ENCODE measurements at places on chromosomes 2 and 18.

DNA sequence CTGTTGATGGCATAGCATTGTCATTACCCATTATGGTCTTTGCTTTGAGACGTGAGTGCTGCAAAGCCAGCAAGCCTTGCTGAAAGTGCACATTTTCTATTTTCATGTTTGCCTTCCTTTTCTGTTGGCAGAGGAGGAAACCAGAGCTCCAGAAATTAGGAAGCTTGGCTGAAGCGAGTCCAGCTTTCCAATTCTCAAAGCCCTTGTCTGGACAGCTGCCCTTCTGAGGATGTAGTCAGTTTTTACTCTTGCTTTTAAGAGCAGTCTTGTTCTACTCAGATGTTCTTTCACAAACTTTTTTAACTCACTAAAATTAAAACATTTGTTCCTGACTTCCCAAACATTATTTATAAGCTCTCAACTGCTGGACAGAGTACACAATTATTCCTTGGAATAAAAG lies 93.8 kb downstream of the ICOS start:
- DNase-seq = no peak

- DNase-seq = no peak
Measured at GRCh38 chr2:81007104-81007503, 702.6 kb upstream of the LRRTM1 start.

- no peak for DNase-seq
Measured at GRCh38 chr2:240806006-240806405, 14.0 kb downstream of the KIF1A start.

DNA sequence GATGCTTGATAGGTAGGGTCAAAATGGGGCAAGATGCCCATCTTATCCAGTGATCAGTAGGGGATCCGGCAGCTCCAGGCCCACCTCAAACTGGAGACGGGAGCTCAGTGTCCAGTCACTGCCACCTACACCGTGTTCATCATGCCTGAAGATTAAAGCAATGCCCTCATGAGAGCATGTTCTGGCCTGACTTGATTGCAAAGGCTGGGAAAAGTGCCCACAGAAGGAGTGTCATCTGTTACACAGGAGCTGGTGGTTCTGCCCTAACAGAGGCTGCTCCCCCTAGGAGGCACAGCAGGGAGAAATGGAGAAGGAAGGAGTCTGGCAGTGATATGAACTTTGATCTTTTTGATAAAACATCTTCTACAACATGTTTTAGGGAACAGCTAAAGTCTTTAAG lies 92.3 kb downstream of the CCBE1 start:
- DNase-seq = no peak

DNA sequence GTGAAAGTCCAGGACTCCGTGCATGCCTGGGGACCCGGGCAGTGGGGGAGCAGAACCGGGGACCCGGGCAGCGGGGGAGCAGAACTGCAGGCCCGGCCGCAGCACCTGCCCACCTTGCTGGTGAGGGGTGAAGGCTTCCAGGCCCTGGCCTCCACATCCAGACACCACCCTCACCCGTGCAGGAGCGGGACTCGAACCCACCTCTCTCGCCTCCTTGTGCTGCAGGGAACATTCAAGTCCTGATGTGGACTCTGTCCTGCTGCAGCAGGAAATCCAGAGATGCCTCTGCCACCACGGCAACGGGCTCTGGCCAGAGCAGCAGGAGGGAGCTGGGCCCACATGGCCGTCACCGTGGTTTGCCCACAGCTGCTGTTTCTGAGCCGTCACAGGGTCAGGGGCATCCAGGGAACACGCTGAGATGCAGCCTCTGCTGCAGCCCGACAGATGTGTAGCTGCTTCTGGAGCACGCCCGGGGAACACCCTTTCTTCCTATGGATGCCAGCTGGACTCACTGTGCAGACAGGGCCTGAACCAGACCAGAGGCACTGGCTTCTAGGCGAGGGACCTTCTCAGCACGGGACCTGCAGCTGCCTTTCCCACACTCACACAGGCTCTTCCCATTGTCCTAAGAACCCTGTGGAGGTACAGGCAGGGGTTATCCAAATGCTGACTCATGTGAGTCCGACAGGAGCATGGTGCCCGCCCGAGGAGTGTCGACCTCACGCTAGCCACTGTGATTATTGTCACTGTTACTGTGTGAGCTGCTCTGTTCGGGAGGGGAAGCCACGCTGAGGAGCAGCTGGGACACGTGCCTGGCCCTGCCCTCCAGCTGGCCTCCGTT lies 89.2 kb upstream of the CTDP1 start:
- no peak for DNase-seq

GRCh38 chr2:84705858-84706257 lies 175.0 kb downstream of the TRABD2A start:
- DNase-seq = no peak

- no peak for DNase-seq
Measured at GRCh38 chr18:11224153-11224552, 74.8 kb upstream of the PIEZO2 start.

DNA sequence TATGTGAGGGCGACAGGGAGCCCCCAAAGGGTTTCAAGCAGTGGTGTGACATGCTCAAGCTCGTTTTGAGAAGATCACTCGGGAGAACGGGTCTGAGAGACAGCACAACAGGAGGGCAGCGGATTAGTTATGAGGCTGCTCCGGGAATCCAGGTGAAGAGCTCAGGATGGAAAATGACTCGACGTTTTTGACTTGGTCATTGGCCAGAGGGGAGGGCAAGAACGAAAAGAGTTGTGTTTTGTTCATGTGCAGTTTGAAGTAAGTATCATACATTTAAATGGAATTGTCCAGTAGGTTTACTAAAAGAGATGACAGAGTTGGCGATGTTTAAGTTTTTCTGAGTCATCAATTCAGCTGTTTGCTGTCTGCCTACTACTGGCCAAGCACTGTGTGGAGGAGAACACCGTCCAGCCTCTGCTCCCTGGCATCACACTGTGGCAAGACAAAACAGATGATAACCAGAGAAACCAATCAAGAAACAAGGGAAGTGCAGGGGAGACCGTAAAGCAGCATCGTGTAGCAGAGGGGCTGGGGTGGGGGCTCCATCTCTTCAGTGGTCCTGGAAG lies 25.3 kb upstream of the ANXA4 start:
- no peak for DNase-seq

- DNase-seq = peak; percentile 60
Measured at GRCh38 chr2:42086500-42086953, 38.7 kb downstream of the PKDCC start.

DNA sequence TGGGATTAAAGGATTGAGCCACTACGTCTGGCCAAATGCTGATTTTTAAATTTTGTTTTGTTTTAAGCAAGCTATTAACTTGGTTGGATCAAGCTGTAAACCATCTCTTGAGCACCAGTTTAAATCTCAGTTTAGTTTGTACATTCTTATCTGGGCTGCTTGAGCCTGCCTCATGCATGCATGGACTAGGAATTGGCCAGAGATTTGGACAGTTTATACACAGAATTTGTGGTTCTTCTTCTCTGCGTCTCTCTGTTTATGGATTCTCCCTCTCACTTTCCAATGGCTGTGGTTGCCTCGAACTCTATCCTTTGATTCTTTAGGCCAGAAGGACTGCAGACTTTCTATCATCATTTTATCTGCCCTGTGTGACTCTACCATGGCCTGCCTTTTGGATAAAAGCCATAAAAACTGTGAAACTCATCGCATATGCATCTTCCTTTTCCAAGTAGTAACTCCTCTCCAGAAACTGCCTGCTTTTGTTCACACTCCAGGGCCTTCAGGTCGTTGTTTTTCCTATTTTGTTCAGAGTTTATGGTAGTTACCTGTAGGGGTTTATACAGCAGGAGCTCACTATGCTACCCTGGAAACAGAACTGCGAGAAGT lies 32.5 kb upstream of the PLB1 start:
- no peak for DNase-seq

- no peak for DNase-seq
Measured at GRCh38 chr2:240642061-240642805, 17.0 kb downstream of the GPR35 start.

GRCh38 chr18:23210526-23210925 lies 75.2 kb downstream of the CABLES1 start:
- no peak for DNase-seq

- DNase-seq = no peak
Measured at GRCh38 chr2:219743548-219743947, 116.1 kb downstream of the SLC4A3 start.

DNA sequence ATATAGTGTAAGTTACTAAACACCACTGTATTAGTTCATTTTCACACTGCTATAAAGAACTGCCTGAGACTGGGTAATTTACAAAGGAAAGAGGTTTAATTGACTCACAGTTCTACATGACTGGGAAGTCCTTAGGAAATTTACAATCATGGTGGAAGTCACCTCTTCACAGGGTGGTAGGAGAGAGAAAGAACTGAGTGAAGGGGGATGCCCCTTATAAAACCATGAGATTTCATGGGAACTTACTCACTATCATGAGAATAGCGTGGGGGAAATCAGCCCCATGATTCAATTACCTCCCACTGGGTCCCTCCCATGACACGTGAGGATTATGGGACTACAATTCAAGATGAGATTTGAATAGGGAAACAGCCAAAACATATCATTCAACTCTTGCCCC lies 618.0 kb downstream of the NYAP2 start:
- DNase-seq = peak; percentile 15

GRCh38 chr2:229969921-229970320 lies 47.6 kb downstream of the FBXO36 start:
- no peak for DNase-seq

- DNase-seq = peak; percentile 57
Measured at GRCh38 chr2:118013221-118013723, 598 bp downstream of the CCDC93 start.

DNA sequence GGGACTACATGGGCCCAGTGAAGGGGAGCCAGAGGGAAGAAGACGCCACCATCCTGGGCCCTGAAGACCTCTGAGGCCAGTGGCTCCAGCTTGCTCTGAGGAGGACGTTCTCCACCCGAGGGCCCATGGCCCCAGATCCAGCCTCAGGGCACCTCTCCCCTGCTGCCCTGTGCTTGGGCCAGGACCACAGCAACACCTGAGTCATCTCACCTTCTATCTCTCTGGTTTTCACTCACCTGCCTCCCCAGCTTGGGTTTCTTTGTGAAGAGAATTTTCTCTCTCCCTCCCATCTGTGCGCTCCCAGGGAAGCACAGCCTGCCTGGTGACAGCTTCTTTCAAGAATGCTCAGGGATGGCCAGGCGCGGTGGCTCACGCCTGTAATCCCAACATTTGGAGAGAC lies 19.8 kb downstream of the ZFP36L2 start:
- no peak for DNase-seq

DNA sequence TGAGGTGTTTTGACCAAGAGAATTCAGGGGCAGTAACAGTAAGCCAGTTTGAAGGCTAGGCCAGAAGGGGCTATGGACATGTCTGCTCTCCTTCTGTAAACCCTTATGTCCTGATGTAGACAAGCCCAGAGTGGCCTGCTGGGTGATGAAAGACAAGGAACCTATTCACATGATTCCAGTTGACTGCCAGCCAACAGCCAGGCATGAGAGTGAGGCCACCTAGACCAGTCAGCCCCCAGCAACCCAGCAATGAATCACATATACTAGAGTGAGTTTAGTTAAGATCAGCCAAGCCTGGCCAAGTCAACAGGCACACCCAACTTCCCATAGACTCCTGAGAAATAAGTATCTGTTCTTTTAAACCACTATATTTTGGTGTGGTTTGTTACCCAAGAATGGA lies 1889.7 kb upstream of the CELF4 start:
- no peak for DNase-seq
